Stimulated activated CD8-positive, alpha-beta memory T cell treated with anti-CD3 and anti-CD28 coated beads, Interleukin-7, amount 100 ng/mL, for 4 hours (primary cell): ENCODE measurements at places on chromosomes 7 and 10.

DNA sequence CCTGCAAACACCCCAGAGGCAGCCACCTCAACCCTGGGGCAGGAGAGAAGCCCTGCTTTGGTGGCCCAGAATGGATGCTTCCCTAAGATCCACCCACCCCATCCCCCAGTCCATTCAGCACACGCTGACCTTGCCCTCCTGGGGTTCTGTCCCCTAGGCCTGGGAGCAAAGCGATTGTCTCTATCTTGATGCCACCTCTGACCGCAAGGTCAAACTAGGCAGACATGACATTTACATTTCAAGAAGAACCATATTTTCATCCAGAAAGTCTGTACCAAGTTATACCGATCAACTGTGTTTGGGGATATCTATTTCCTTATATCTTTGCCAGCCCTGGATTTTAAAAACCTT is 23.0 kb downstream of the MAT1A start:
- DNase-seq = no peak

DNA sequence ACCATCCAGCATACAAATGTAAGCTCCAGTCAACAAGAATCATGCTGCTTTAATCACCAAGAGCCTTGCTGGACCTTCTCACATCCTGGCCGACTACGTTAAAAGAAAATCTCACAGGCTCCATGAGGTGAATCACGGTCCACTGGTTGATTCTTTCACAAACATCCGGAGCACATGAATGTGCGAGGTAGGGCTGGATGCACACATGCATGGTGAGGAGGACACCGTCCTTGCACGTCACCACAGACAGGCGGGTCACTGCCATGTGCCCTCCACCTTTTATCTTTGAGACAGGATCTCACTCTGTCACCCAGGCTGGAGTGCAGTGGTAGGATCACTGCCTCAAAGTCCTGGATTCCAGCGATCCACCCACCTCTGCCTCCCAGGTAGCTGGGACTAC is 265.1 kb downstream of the PARD3 start:
- no peak for DNase-seq

DNA sequence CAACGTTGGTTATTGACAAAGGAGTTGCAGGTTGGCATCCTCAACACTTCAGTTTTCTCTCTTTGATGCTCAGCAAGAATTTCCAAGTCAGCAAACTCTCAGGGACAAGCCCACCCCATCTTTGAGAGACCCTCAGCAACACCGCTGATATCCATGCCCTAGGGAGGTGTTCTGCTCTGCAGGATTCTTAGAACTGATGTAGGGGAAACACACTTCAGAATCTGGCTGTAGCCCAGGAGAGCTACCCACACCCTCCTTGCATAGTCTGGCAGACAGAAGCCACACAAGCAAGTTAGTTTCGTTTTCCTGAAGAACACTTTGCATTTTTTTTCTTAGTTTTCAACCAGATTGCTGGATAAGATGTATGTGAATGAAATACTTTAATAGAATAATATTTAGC is 822 bp downstream of the SAMD9L start:
- peak; percentile 13 for DNase-seq

- no peak for DNase-seq
Observed at GRCh38 chr7:151868396-151869108, 8.4 kb downstream of the PRKAG2 start.

DNA sequence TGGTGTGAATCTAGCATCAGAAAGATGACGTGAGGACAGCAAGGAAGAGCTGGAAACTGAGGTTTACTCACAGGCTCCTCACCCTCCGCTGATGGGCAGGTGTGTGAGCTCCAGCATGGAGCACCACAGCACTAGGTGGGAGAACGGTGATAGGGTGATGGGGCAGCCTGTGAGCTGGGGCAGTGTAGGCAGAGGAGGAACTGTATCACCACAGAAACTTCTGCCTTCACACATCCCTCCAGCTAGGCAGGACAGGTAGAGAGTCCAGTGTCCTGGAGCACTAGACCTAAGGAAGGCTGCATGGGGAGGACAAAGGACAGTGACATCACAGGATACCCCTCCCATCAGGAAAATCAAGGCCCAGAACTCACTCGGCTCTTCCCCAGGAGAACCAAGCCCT is 241.8 kb upstream of the PRSS58 start:
- no peak for DNase-seq

- no peak for DNase-seq
Observed at GRCh38 chr10:110317866-110318850, 13.4 kb upstream of the SMNDC1 start.

GRCh38 chr10:71554671-71555070 is 158.0 kb downstream of the CDH23 start:
- no peak for DNase-seq

DNA sequence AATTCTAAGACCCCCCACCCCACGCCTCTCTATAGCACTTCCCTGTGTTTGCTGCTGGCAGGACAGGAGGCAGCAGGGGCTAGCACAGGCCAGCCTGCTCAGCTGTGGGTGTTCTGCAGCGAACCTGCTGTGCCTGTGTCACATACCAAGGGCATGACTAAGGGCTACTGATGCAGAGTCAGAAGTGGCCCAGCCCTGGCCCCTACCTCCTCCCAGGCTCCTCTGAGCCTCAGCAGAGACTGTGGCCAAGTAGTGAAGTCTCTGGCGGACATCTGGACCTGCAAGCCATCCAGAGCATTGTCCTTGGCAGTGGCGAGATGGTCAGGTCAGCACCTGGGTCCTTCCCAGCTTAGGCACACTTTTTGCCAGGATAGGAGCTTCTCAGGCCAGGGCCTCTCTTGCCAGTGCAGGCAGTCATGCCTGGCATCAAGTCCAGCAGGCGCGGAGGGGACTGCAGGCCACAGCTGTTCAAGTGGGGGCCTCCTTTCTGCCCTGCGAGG is 116.3 kb upstream of the RET start:
- no peak for DNase-seq

GRCh38 chr7:82032901-82033300 is 263.1 kb upstream of the HGF start:
- DNase-seq = no peak

DNA sequence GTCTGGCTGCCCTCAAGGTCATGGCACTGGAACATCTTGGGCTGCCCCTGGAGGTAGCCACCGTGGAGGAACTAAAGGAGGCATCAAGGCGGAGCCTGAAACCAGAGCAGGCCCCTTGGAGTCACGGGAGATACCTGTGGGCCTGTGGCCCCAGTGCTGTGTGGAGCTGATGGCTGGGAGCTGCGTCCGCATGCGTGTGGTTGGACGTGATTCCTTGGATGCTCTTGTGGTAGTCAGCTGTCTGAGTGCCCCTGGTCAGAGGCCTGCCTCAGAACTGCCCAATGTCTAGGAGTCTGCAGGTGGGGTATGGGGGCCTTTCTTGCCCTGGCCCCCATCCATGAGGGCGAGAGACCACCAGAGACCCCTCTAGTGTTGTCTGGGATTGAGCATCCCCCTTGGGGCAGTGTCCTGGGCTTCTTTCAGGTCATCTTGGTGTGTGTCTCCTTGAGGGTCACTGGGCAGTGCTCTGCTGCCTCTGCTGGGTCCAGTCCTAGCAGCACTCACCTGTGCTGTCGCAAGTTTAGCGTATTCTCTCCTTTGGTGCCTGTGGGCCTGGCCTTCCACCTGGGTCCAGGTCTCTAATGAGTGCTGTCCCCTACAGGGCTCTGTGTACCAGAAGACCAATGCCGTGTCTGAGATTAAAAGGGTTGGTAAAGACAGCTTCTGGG is 8.1 kb downstream of the PGAM2 start:
- no peak for DNase-seq

- no peak for DNase-seq
Observed at GRCh38 chr7:1134951-1135350, 25.0 kb downstream of the ZFAND2A start.

DNA sequence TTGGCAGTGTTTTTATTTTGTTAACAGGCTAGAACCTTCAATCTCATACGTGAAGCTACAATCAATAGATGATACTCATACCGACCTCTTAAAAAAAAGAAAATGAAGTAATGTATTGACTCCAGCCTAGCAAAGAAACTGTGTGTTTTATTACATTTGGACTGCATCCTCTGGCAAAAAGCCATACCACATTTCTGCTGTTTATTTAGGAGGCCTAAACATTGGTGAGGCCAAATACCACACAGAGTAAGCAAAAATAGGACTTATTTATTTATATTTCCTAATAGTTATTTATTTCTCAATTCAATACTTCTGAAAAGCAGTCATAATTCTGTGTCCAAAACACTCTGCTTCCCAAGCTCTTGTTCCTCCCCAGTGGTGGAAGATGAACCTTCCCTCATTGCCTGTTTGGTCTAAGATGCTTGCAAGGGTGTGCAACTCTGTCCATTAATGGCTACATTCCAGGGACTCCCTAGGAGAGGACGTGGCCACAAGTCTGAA is 398.8 kb upstream of the KLF6 start:
- DNase-seq = no peak

- DNase-seq = no peak
Observed at GRCh38 chr7:49839863-49840645, 66.6 kb downstream of the VWC2 start.

- no peak for DNase-seq
Observed at GRCh38 chr10:72276013-72276387, 2.3 kb downstream of the DDIT4 start.

- no peak for DNase-seq
Observed at GRCh38 chr10:88456730-88457129, 126.4 kb downstream of the RNLS start.

DNA sequence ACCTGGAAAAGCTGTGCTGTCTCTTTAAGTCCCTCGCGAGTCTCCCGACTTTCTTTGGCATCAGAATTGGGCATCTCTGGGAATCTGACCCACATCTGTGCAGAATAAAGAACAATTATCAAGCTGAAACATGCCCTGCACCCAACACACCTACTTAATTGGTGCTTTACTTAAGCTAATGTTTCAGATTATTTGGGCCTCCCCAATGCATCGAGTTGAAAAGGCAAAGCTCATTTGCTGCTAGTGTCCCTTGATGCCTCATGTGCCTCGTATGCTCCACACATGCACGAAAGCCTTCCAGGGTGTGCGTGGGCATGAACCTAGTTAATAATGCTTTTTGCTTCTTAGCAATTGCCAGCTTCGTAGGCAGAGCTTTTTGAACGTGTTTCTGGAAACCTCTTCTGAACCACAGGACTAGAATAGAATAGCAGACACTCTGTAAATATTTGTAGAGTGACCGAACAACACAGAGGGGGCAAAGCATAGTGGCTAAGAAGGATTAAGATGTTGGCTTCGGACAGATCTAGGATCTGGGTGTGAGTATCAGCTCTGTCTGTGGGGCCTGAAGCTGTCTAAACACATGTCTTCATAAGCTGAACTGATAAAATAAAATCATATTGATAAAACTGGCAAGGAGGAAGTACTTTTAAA is 26.7 kb upstream of the FGFR2 start:
- no peak for DNase-seq

DNA sequence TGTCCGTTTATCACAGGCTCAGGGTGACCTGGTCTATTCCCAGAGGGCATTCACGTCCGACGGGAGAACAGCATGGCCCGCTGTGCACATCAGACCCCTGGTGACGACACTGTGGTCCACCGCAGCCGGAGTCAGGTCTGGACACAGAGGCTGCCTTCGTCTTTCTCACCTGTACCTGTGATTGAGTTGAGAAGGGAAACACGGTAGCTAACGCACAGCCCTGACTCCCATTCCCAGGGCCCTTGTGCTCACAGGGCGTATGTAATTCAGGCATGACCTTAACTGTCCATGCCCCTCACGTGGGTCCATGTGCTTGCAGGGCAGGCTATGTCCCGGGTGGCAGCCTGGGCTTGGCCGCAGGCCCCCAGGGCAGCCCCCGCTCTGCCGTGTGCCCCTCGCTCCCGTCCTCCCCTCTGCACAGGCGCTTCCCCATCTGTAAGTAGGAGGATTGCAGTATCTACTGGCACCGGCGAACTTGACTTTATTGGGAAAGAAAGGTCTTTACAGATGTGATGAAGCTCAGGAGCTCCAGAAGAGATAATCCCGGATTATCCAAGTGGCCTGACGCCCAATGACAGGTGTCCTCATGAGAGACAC is 221.3 kb upstream of the TCERG1L start:
- no peak for DNase-seq

DNA sequence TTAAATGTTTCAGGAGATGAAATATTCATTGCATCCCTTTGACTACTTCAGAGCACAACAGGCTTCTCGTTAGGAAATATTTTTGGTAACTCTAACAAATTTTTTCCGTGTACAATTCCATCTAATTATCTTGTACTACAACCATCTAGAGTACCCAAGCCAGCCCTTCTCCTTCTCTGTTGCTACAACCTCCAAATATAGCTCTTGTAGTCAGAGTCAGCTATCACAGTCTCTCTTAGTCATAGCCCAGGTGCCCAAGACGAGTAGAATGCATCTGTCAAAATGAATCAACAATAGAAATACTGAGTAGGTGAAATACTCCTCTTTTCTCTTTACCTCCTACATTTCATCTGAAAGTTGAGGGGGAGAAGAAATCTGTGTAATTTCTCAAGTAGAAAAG is 74.0 kb downstream of the INHBA start:
- no peak for DNase-seq

DNA sequence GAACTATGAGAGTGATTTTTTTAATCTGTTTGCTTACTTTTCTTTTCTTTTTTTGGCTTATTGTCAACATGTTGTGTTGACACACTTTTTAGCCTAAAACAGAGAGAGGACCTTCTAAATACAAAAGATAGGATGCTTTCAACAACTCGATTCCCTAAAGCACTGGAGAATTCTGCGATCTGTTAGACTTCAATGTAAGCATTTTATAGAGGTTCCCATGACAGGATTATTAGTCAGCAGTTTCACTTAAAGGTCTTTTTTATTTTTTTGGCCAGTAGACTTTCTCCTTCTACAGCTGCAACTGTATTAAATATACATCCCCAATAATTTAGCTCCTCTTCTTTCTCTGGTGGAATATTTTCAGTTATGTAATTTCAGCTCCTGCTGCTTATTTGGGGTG is 12.7 kb upstream of the NRP1 start:
- no peak for DNase-seq

- no peak for DNase-seq
Observed at GRCh38 chr10:132776186-132776585, 9.8 kb downstream of the NKX6-2 start.

GRCh38 chr7:51240868-51241267 is 75.7 kb downstream of the COBL start:
- DNase-seq = no peak

DNA sequence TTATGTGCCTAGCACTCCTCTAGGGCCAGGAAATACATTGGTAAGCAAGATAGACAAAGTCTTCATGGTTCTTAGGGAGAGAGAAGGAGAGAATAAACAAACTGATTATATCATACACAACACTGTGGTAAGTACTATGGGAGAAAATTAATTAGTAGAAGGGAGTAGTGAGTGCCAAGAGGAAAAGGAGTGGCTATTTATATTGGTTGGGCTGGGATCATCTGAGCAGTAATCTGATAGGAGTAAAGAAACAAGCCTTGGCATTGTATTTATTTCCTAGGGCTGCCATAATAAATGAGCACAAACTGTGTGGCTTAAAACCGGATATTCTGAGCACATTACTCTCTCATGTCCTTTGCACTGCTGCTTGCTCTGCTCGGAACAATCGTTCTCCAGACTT is 158.1 kb upstream of the PHF14 start:
- DNase-seq = no peak

- DNase-seq = no peak
Observed at GRCh38 chr10:89846281-89846630, 144.9 kb downstream of the KIF20B start.
